T-helper 2 cell treated with Interferon-gamma antibody and Interleukin-4, amounts not matched to agents 100 ng/mL and 5 ng/mL, for 36 hours (primary cell): ENCODE measurements at places on chromosomes 2 and 18. TPM values are rescaled to one million over a fixed set of nuclear protein-coding genes. Genes with fewer than 3 reads are reported as not detected.

The ASB18 gene
- total RNA-seq = not detected in 2 replicates

The CNGA3 gene
- total RNA-seq = not detected in 2 replicates

The MTCL1 gene
- 0.91 and 0.93 TPM in 2 replicates for total RNA-seq

The IL36G gene
- not detected in 2 replicates for total RNA-seq

The OSBPL6 gene
- 0.61 and 0.70 TPM in 2 replicates for total RNA-seq

The DUSP2 gene
- total RNA-seq = 24.9 and 25.7 TPM in 2 replicates

The CDK15 gene
- not detected in 2 replicates for total RNA-seq

The MC5R gene
- total RNA-seq = 0.09 TPM in 1 of 2 replicates, not detected in the other

The RIT2 gene
- total RNA-seq = not detected in 2 replicates

The FEV gene
- total RNA-seq = not detected in 2 replicates

The CREG2 gene
- 0.14 and 0.45 TPM in 2 replicates for total RNA-seq

The DAW1 gene
- not detected in 2 replicates for total RNA-seq

The ESPNL gene
- 0.05 and 0.14 TPM in 2 replicates for total RNA-seq

The ZNF521 gene
- total RNA-seq = not detected in 2 replicates

The FOXI3 gene
- not detected in 2 replicates for total RNA-seq

The CLEC4F gene
- total RNA-seq = not detected in 2 replicates

The GALNT14 gene
- 0.16 and 0.20 TPM in 2 replicates for total RNA-seq

The LAMA3 gene
- total RNA-seq = 0.11 TPM in 2 replicates

The CD8A gene
- 2.4 and 3.2 TPM in 2 replicates for total RNA-seq

The DCDC2C gene
- not detected in 2 replicates for total RNA-seq

The ZAP70 gene
- 283 and 294 TPM in 2 replicates for total RNA-seq

The RBFA gene
- 28.7 and 31.0 TPM in 2 replicates for total RNA-seq

The RTN4 gene
- 88.5 and 95.4 TPM in 2 replicates for total RNA-seq

The CHRNG gene
- not detected in 2 replicates for total RNA-seq

The ADD2 gene
- 3.4 and 4.0 TPM in 2 replicates for total RNA-seq

The SERPINB4 gene
- not detected in 2 replicates for total RNA-seq

The FAM237A gene
- total RNA-seq = not detected in 2 replicates

The MGAT5 gene
- total RNA-seq = 18.6 and 20.5 TPM in 2 replicates

The TTR gene
- not detected in 2 replicates for total RNA-seq

The C2orf66 gene
- 0.20 and 0.41 TPM in 2 replicates for total RNA-seq

The CFC1 gene
- not detected in 2 replicates for total RNA-seq
